Gastroesophageal sphincter (tissue), 4 donors: ENCODE measurements at places on chromosomes 6 and 20. TPM values are rescaled to one million over a fixed set of nuclear protein-coding genes. Genes with fewer than 3 reads are reported as not detected.

- no peak for ATAC-seq
These were observed 53.9 kb downstream of the ERMARD start for GRCh38 chr6:169805242-169805838.

- ATAC-seq: no peak
These were observed 230.5 kb downstream of the ZMYND8 start for GRCh38 chr20:47125758-47126591.

Gene SLC16A10
- 0.93 TPM for total RNA-seq

DNA sequence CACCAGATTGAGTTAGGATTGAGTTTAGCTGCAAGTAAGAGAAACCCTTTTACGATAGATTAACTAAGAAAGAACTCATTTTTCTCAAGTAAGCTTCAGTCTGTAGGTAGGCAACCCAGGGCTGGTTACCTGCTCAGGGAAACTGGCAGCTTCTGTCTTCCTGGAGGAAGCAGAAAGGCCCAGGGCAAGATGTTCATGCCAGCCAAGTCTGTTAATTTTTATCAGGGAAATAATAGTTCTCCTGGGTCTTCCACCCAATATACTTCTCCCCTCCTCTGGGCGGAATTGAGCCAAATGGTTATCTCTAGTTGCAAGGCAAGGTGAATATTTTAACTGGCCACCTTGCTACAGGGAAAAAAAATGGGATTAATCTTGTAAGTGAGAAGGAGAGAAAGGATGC is 98.2 kb downstream of the UTRN start:
- no peak for ATAC-seq

Gene OR12D3
- not detected for total RNA-seq

GRCh38 chr6:21537637-21538036 is 55.9 kb upstream of the SOX4 start:
- ATAC-seq: no peak

- no peak for ATAC-seq
These were observed 56.9 kb downstream of the IRF4 start for GRCh38 chr6:448296-449056.
